ENCODE measurements at places on chromosomes 1 and 21.

DNA sequence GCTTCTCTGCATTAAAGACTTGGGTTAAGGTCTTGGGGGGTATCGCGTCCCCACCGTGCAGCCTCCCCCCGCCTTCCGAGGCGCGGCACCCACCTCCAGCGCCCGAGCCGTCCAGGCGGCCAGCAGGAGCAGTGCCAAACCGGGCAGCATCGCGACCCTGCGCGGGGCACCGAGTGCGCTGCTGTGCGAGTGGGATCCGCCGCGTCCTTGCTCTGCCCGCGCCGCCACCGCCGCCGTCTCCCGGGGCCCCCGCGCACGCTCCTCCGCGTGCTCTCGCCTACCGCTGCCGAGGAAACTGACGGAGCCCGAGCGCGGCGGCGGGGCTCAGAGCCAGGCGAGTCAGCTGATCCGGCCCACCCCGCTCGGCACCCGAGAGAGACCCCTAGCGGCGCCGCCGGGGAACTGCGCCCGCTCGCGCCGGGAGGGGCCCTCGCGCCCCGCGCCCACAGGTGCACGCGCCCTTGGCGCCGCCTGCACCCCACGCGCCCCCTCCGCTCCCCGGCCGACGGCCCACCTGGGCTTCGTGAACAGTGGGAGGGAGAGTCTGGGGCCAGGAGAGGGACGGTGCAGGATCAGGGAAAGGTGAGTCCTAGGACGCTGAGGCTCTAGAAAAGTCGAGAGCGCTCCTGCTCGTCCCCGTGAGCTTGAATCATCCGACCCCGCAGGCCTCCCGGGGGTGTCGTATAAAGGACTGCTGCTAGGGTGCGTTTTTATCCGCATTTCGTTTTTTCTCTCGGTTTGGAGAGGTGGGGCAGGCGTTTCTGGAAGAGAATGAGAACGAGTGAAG is at the start of gene APP:
TSS of gene APP (minus strand) at position 300 of the 787 bp plus-strand sequence. CDS start at position 150, 150 bp downstream.
- DNase-seq = peak; percentile 79

- DNase-seq = no peak
Observed at GRCh38 chr1:5802606-5803005, 189.6 kb downstream of the NPHP4 start.

- no peak for DNase-seq
Observed at GRCh38 chr1:158076441-158076840, 83.0 kb downstream of the KIRREL1 start.

DNA sequence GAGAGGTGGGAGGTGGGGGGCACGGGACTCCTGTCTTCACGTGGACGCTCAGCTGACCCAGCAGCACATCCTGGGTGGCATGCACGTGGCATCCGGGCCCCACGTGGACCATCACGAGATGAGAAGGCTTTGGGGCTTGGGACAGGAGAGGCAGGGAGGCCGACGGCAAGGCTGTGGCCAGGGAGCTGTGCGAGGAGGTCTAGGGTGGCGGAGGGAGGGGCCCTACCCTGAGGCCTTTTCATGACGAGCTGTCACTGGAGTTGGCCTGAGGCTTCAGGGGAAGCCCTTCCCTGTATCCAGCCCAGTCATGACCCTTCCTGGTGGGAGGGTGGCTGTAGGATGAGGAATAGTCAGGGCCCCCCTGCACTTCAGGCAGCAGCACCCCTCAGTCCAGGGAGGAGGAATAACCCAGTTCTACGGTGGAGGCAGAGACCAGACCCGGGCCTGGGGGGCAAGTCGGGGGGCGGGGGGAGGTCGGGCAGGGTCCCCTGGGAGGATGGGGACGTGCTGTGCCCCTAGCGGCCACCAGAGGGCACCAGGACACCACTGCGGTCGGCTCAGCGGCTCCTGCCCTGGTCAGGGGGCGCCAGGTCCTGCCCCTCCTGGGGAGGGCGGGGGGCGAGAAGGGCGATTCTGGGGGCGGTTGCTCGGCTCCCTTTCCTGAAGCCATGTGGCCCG is 2.0 kb upstream of the PERM1 start:
- no peak for DNase-seq

DNA sequence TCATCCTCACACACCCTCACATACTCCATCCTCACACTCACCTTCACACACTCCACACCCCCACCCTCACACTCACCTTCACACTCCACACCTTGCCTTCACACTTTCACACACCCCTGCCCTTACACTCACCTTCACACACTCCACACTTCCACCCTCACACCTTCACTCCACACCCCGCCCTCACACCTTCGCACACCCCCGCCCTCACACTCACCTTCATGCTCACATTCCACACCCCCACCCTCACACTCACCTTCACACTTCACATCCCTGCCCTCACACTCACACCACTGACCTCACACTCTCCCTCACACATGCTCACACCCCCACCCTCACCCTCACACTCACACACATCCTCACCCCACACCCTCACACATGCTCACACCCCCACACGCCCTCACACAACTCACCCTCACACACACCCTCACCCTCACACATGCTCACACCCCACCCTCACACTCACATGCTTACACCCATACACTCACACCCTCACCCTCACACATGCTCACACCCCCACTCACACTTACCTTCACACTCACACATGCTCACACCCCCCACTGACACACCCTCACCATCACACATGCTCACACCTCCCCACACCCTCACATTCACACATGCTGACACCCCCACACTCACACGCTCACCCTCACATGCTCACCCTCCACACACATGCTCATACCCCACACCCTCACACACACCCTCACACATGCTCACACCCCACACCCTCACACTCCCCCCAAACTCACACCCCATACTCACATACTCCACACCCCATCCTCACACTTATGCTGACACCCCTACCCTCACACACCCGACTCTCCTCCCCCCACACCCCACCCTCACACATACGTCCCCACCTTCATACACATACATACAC is 44.5 kb upstream of the EDN2 start:
- no peak for DNase-seq

GRCh38 chr1:65048335-65048734 is 82.0 kb upstream of the JAK1 start:
- peak; percentile 12 for DNase-seq

DNA sequence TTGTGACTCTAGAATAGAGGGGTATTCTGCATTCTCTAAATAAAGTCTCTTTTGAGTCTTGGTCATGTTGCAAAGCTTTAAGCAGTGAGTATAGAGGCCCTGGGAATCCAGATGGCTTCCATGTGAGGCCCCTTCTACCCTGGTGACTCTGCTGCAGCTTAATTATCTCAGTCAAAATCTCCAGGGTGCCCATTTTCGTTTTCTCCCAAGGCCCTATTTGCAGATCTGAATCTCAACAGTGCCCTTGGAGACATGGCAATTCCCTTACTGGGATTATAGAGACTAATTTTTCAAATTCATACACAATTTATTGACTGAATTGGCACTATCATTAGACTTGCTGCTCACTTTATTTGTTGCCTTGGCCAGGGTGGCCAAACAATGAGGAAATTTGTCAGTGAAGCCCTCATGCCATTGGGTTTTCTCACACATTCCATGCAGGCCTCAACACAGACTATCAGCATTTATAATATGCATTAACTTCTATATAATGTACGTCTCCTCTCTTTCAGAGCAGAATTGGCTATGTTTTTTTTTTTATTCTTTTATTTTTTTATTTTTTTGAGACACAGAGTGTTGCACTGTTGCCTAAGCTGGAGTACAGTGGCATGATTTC is 35.1 kb downstream of the PROX1 start:
- no peak for DNase-seq

DNA sequence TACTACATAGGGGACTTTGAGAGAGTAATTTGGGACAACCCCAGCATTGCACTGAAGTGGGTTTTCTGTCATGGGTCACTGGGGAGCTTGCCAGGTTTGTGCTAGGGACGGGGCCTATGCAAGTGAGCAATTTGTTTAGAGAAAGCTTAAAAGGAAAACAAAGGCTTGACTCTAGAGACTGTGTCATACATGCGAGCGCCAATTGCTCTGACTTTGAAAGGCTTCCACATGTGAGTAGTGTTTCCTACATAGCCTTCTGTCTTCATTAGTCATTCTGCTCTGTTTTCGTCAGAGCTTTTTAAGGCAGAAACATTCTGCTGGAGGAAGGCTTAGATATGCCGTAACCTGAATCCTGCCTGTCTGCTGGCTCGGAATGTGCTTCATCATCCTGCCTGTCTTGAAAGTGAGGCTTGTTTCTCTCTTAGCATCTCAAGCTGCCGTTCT is 28.4 kb downstream of the TRIM45 start:
- peak; percentile 98 for DNase-seq

DNA sequence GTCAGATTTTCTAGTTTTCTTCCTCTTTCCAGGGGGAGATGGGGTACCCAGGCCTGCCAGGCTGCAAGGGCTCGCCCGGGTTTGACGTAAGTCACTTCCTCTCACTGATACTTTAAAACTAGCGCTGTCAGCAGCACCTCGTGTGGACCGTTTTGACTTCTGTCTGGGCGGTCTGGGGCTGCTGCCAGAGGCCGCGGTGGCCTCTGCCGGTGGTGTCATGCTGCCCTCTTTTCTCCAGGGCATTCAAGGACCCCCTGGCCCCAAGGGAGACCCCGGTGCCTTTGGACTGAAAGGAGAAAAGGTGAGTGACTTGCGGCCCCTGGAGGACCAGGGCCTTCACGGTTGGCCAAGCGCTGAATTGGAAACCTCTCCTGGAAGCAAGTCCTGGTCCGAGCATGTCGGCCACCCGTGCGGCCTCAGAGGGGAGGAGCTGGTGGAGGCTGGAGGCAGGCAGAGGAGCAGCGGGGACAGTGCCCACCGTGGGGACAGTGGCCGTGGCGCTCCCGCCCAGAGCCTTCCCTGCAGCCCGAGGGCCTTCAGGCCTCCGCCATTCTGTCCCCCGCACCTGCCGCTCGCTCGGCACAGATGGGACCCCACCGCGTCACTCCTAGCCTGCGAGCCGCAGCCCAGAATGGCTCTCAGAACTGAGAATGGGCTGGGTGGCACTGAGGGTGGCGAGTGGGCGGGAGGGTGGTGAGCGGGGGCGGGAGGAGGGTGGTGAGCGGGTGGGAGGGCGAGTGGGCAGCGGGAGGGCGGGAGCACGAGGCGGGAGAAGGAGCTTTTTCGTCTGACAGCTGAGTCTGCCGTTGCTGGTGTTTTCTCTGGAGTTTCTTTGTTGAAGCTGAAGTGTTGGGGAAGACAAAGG is 9.4 kb downstream of the COL6A1 start:
- no peak for DNase-seq

- no peak for DNase-seq
Observed at GRCh38 chr1:246072456-246072955, 434.6 kb downstream of the SMYD3 start.

DNA sequence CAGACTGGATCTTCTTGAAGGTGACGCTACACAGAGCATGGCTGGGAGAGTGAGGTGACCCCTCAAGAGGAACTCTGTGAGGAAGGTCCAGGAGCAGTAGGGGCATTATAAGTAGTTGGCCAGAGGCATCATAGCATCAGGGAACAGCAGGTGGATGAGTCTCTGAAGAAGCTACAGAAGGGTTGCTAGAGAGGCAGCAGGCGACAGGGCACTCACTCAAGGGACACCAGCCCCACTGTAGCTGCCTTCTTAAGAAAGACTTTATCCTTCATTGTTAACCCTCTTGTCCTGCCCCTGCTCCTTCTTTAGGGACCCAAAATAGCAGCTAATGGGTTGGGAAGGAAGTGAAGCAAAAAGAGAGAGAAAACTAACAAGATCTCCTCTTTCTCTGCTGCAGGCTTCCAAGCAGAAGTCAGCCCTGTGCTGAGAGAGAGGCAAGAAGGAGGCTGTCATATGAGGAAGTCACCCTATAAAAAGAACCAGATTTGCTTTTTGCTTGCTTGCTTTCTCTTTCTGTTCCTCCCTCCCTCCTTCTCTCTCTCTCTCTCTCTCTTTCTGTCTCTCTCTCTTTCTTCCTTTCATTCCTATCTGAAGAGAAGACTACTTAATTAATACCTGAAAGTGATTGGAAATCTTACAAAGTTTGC is 7.7 kb upstream of the CD5L start:
- DNase-seq = no peak

GRCh38 chr1:234980291-234980644 is 148.4 kb downstream of the TOMM20 start:
- DNase-seq = no peak

DNA sequence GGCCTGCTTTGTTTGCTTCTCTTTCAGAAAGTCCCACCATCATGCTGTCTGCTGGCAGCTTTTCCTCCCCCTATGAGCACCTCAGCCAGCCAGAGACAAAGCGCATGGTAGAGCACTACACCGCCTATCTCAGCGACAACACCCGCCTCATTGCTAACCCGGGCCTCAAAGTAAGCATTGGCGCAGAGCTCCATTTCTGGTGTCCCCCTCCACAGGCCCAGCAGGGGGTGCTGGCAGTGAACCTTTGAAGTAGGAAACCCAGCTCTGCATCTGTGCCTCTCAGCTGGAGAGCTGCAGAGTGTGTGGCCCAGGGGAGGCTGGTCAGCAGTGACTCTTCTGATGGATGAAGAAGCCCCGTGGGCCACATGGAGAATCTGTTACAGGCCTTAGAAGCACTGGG is 81.2 kb upstream of the RAVER2 start:
- no peak for DNase-seq

- peak; percentile 12 for DNase-seq
Observed at GRCh38 chr1:11473491-11474034, 5.4 kb upstream of the DISP3 start.

GRCh38 chr1:46948629-46949416 is 7.5 kb upstream of the CYP4A11 start:
- DNase-seq = no peak

GRCh38 chr1:50529510-50529909 is 106.3 kb upstream of the DMRTA2 start:
- DNase-seq = peak; percentile 21

DNA sequence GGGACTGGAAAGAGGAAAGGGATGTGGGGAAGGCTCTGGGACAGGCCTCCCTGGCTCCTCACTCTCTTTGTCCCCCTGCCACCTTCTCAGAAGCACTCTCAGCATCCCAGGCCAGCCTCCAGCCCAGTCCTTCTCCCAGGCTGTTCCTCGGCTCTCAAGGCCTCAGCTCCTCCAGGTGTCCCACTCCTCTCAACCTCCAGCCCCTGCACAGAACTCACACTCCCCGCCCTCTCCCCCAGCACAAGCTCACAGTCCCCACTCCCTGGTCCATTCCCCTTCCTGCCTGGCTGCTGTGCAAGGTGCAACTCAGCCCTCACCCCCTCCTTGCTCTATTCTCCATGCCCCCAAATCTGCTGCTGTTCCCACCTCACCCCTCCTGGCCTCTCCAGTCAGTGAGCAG is 185.0 kb downstream of the HIVEP3 start:
- DNase-seq = no peak

DNA sequence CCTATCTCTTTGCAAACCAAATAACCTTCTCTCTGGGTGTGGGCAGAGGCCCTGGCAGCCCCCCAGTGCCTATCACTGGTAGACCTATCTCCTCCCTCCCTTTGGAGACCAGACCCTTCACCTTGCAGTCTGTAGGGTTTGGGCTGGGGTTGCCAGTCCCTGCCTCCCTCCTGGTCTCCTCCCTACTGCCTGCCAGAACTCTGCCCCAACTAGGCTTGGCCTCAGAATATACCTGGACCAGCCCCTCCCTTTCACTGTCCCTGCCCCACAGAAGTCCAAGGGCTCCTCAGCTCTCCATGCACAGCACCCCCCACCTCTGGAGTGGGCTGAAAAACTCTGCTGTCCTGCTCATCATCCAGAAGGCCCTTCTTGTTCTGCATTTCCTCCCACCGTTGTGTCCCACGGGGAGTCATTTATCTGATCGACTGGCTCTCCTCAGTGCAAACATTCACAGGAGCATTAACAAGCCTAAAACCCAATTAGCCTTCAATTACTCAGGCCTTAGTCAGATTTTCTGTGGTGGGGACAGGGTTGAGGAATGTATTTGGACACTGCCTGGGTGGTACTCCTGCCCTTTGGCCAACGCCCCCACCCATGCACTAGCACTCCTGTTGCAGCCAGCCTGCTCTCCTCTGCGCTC is 27.7 kb upstream of the DMBX1 start:
- DNase-seq = no peak
